ENCODE measurements at places on chromosomes 6 and 20.
A peak's percentile ranks its signal among the peaks of the same experiment; 100 is the strongest.

- DNase-seq, result no peak
Observed at GRCh38 chr6:106064756-106065155, 21.4 kb upstream of the PRDM1 start.

DNA sequence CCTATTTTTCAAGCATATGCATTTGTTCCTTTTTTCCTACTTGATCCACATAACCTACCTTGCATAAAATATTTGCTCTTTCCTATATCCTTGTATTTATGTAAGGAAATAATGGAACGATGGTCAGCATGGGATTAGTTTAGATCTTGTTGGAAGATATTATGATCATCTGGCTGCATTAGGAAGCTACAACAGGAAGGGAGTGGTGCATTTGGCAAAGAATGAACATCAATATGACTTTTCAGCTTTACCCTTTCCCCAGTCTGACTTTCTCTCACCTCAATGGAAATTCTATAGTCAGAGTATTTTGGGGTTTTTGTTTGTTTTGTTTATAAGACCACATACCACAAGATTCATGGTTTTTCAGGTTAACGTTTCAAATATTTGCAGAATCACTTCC is 66.0 kb downstream of the HS3ST5 start:
- no peak for DNase-seq

DNA sequence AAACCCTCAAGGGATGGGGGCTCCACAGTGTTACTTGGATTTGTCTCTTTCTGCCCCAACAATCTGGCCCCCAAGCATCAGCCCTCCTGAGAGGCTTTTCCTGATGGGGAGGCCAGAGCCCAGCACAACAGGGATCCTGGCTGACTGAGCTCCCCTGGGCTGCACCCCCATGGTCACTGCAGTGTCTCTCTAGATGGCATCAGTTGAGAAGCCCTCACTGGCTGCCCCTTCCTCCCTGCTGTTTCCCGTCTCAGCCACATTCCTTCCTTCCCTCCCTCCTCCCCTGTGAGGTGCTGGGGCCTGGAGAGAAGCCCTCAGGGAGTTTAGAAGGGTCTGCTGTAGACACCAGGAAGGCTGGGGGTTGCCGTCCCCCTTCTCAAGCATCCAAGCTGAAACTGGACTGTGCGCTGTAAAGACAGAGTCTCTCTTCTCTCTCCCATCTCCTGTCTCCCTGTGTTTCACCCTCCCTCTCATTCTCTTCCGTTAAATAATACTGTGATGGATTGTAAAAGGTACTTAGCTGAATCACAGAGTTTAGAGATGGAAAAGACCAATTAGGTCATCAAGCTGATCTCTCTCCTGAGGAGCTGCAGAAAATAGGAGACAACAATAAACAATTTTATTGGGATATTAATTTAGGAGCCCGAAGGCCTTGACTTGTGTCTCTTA is 29.7 kb downstream of the SAYSD1 start:
- no peak for DNase-seq

DNA sequence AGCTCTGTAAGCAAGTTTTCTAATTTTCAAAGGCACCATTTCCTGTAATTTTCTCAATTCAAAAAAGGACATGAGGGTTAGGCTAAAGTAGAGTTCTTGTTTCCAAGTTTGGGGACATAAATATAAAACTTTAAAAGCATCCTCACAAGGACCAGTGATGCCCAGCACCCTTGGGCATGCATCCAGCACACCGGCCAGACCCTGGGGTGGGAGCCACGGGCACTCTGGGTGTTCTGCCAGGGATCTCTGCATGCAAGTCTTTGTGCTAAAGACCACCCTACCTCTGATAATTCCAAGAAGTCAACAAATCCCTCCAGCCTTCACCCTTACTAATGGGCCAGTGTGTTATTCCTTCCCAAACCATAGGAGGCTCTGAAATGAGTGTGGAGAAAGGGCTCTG is 46.5 kb downstream of the PLCG1 start:
- peak; percentile 0 for DNase-seq

GRCh38 chr20:58701431-58702160 is 9.0 kb downstream of the NPEPL1 start:
- DNase-seq, result no peak

- no peak for DNase-seq
Observed at GRCh38 chr6:66902457-66902856, 1195.4 kb upstream of the EYS start.

GRCh38 chr6:25387483-25387882 is 108.3 kb downstream of the CARMIL1 start:
- no peak for DNase-seq

DNA sequence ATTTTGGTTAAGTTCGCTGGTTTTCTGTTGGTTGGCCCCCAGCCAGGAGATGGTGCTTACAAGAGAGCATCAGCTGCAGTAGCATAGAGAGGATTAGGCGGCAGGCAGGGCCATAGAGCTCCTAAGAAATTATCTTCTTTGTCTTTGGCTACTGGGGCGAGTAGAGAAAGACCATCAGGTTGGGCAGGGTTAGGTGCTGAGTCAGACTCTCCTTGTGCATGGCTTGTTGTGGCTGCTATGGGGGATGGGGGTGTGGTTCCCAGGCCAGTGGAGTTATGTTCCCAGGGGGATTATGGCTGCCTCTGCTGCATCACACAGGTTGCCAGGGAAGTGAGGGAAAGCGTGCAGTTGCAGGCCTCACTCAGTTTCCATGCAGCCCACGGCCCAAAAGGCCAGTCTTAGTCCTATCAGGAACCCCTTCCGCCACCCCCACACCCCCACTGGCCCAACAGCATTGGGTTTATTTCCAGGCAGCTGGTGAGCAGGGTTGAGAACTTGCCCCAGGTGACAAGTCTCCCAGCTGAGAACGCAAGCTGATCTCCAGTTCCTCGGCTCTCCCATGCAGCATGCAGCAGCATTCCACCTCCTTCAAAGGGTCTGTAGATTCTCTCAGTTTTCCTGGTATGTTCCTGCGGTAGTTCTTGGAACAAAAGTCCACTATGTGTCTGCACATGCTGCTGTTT is 243.7 kb downstream of the UTRN start:
- DNase-seq, result no peak

DNA sequence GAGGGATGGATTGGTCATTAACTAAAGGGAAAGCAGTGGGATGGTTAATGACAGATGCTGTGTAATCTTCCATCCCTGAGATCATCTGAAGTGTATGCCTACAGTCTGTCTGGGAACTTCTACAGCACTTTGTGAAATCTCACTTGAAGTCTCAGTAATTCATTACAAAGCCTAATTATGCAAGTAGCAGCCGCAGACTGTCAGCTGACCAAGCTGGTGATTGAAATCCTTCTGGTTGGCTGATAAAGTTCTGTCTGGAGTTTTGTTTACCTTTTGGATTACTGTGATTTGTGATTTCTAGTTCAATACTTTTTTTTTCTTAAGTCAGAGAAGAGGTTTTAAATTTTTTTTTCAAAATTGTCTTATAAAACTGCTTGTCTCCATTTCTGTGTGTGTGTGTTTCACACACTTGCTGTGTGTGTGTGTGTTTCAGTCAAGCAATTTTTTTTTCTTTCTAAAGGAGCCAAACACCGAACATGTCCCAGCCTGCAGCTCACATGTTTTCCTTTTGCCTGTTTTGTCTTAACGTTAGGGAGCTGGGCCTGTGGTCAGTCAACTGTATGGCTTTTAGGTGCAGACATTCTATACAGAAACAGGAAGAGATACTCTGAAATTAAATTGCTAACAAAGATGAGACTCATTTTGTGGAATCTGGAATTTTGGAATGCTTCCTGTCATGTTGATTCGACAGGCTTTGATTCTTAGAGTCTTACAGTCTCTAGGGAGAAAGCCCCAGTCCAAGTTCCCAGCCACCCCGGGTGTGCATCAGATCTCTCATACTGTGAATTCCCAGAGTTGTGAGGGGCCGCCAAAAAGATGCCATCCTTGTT is 28.5 kb upstream of the ADGRF4 start:
- no peak for DNase-seq

DNA sequence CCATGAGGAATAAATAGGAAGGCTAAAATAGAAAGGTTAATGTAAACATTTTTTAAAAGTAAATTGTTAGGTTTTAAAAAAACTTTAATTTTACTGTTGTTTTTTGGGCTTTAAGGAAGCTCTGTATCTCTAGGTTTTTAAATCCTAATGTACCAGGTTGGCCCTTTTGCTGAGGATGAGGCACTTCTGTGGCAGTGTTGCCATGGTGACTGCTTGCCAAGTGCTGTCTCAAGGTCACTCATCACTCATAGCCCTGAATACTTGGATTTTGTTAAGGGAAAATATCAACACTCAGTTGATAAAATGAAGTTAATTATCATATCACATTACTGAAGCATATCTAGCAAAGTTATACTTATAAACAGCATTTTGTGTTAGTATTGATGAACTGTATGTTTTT is 50.2 kb downstream of the NCOA3 start:
- DNase-seq, result no peak

GRCh38 chr20:385448-385847 is 4.9 kb downstream of the TRIB3 start:
- no peak for DNase-seq

GRCh38 chr20:39504710-39505094 is 542.6 kb downstream of the DHX35 start:
- DNase-seq, result no peak

Measured in stomach (tissue), 19 donors.